ENCODE measurements at places on chromosomes 6 and 20.

DNA sequence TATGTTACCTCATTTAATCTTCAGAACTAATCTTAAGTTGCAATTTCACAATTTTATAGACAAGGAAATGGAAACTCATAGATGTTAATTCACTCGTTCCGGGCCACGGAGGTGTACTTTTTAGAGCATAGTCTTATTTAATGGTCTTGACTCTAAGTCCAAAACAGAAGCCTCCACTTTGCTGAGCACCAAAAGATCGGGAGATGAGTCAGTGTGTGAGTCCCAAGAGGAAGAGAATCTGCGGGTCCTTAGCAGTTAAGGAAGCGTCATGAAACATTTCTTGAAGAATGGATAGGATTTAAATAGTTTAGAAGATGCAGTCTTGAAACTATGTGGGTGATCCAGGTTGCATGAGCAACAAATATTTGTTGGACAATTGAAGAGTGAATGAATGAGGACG, 231.8 kb upstream of the QKI start:
- no peak for DNase-seq

DNA sequence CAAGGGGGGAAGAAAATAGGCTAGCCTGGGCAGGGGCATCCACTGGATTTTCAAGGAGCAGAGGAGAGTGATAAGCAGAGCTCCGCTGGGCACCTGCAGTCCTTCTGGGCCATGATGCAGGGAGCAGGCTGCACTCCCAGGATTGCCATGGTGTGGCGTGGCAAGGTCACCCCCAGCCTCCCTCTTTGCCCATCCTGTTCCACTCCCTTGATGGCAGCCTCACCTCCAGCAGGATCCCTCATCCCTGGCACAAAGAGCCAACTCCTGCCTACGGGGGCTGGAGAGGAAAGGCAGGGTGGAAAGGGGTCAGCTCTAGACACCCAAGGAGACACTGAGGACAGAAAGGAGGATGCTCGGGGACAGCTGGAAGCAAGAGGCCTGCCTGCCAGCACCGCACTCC, 22.4 kb upstream of the MYMX start:
- no peak for DNase-seq

DNA sequence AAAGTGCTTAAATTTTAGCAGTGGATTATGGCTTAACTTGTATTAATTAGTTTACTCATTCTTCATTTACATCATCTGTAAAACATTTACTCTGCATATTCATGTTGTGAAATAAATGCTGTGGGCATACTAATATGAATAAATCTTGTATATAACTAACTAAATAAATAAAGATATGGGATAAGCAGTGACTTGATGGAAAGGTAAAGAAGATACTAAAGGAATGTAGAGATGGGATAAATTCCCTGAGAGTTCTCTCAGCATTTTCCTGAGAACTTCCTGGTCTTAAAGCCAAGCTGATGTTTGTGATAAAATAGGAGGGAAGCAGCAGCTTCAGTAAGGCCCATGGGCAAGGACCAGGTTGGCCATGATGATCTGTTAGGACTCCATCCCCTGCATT, 652.1 kb downstream of the RNF144B start:
- DNase-seq = no peak

GRCh38 chr20:38342713-38343310, 3.5 kb upstream of the LBP start:
- DNase-seq = no peak

DNA sequence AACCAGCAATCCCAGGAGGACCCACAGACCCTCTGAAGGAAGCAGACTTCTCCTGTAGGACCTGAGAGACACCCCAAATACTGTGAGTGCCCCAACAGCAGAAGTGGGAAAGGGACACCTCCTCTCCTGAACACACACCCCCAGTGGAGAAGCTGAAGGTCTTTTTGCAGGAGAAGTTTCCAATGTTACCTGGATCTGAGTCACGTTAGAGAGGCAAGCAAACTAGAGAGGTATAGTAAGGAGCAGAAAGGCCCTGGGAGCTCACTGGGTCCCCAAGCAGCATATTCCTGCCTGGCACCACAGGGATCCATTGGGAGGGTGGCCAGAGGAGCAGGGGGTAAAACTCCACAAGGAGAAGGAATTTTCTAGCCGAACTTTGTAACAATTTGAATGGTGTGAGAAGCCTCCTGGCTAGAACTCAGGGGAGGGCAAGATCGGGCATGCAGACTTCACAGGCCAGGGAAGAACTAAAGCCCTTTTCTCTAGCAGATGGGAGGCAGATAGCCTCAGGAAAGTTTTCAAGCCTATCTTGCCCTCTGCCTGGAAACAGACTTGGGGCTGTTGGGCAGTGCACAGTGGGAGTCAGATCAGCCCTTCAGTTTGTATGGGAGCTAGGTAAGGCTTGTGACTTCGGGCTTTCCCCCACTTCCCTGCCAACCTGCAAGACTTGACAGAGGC, 68.2 kb upstream of the SSTR4 start:
- no peak for DNase-seq
